NCI-H2081 (cell line): ENCODE measurements at places on chromosomes 1 and 21.

- no peak for DNase-seq
These were observed 4.5 kb downstream of the PADI1 start for GRCh38 chr1:17209430-17209829.

DNA sequence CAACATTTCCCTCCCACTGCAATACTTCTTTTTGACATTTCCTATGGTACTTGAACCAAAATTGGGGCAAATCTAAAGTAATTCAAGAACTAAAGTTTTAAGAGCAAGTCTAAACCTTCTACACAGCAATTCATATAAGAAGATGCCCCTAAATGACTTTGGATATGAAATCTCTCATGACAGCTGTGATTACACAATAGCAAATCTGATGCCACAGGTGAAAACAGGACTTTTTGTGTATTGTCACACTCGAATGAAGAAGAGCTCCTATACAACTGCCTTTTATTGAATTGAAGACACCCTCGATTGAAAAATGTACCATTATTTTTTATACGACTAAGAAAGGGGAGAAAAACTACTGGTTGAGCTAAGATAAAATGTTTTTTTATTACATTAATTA lies 59.6 kb upstream of the DYNLT5 start:
- no peak for DNase-seq

DNA sequence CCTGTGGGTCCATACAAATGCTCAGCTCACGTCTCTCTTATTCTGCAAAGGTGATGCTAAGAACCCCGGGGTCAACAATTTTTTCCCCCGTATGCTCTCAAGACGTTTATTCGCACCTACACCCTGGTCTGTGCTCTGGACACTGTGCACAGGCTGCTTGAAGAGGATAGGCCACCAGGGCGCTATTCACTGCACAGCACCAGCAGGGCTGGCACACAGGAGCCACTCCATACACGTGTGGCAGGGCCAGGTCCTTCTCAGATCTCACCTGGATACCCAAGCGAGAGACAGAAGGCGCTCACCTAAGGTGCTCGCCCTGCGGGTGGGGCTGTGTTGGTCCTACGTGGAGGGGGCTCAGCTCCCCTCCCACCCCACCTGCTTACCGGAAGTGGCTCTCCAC lies 16.7 kb downstream of the TMEM63A start:
- DNase-seq = no peak

DNA sequence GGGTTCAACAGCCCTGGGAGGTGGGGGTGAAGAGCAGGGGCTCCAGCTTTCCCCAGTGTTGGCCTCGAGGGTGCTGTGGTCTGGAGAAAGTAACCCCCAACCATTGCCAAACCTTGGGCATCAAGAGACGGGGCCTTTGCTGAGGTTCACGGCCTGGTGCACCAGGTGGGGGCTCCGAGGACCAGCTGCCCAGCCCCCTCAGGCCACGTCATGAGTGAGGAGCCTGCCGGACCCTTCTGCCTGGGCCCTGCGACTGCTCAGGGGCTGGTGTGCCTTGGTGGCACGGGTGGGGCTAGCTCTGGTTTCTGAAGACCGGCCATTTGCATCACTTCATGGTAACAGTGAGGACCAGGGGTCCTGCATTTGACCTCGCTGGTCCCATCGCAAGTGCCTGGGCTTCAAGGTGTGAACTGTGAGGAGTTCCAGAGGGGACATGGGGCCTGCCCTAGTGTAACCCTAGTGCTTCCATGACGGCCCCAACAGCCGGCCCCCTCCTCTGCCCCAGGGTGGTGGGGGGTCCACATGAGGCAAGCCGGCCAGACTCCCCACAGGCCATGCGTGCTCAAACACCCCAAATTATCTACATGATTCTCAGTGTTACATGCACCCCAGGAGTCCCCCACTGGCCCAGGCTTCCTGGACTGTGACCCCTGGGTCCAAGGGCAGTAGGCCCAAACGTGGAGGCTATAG lies 13.5 kb downstream of the MORN1 start:
- no peak for DNase-seq

DNA sequence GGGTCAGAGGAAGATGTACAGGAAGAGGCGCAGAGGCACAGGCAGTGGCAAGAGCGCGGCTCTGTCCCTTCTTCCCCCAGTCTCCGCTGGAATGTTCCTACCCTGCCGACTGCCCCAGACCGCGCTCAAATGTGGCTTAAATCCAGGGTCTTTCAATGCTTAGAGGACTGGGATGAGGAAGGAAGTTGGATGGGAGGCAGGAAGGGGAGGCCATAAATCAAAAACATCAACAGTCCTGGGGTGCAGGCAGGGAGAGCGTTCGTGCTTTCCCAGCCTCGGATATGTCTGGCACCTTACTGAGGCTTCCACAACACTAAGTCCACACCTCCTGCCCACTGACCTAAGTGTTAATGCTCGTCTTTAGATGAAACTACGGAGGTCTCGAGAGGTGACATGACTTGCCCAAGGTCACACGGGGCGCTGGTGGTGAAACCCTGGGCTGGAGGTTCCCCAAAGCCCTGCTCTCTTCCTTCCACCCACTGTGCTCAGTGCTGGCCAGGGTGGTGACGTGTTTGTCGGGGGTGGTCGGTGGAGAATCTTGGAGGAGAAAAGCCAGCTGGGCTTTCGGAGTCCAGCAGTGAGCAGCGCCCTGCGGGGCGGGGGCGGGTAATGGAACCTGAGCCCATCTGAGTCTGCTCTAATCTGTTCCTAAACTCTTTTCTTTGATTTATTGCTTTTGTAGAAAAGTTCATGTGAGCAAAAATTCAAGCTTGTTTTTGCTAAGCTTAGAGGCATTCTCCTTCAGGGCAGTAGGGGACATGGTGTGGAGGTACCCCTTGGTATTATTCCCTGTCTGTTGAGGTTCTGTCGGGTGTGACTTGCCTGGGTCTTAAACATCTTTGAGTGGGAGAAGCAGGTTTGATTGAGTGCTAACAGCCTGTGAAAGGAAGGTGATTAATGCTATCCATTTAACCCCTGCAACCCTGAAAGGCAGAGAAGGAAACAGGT lies 708 bp downstream of the CDA start:
- no peak for DNase-seq

- DNase-seq = no peak
These were observed 246.1 kb upstream of the DUSP10 start for GRCh38 chr1:221987860-221988520.
